ENCODE measurements at places on chromosomes 16 and 17. TPM values are rescaled to one million over a fixed set of nuclear protein-coding genes. Genes with fewer than 3 reads are reported as not detected.

The TIGD7 gene
- total RNA-seq: not detected

The SYNGR3 gene
- 2.3 TPM for total RNA-seq

The C17orf67 gene
- total RNA-seq: 1.7 TPM

- DNase-seq: no peak
These were observed 793 bp upstream of the IRX3 start for GRCh38 chr16:54287131-54288029.

GRCh38 chr17:59298521-59298920 is 32.9 kb upstream of the YPEL2 start:
- no peak for DNase-seq

DNA sequence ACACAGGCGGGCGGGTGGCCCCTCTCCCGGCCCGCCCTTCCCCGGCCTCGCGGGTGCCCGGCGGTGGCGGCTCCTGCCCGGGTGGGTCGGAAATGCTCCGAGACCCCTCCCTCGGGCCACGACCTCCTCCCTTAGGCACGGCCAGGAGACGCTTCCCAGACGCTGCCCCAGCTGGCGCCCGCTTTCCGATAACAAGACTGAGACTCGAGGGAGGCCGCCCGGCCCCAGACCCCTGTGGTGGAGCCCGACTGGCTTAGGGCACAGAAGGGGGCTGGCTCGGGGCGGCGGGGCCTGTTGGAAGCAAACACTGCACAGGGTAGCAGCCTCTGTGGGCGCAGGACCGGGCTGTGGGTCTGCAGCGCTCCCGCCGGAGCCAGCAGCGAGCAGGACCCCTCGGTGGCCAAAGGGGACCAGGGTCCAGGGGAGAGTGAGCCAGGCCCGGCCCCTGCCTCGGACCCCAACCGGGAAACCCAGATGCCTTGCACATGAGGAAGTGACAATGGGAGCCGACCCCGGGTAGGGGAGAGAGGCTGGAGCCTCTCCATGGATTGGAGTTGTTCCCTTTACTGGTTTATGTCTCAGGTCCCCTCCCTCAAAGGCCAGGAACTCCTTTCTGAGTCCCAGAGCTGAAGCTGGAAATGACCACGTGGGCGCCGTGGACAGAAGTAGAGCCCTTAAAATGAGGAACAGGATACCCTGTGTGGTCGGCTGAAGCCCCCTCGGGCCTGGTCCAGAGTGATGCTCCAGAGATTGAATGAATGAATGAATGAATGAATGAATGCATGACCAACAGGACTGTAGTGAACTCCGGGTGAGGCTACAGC is 19.8 kb upstream of the ADCY7 start:
- DNase-seq: no peak

DNA sequence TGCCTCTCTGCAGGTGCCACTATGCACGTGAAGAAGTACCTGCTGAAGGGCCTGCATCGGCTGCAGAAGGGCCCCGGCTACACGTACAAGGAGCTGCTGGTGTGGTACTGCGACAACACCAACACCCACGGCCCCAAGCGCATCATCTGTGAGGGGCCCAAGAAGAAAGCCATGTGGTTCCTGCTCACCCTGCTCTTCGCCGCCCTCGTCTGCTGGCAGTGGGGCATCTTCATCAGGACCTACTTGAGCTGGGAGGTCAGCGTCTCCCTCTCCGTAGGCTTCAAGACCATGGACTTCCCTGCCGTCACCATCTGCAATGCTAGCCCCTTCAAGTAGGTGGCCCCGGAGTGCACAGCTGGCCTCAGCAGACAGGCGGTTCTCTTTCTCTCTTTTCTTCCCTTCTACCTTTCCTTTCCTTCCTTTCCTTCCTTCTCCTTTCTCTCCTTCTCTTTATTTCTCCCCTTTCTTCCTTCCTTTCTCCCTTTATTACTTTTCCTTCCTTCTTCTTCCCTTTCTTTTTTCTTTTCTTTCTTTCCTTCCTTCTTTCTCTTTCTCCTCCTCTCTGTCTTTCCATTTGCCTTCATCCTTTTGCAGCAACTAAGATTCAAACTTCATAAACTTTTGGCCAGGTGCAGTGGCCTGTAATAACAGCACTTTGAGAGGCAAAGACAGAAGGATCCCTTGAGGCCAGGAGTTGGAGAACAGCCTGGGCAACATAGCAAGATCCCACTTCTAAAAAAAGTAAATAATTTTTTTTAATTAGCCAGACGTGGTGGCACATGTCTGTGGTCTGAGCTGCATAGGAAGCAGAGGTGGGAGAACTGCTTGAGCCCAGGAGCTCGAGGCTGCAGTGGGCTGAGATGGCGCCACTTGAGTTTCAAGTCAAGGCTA is 46.7 kb downstream of the SCNN1B start:
- no peak for DNase-seq

The SLC6A2 gene
- total RNA-seq: not detected

The KCTD11 gene
- total RNA-seq: 6.2 TPM

DNA sequence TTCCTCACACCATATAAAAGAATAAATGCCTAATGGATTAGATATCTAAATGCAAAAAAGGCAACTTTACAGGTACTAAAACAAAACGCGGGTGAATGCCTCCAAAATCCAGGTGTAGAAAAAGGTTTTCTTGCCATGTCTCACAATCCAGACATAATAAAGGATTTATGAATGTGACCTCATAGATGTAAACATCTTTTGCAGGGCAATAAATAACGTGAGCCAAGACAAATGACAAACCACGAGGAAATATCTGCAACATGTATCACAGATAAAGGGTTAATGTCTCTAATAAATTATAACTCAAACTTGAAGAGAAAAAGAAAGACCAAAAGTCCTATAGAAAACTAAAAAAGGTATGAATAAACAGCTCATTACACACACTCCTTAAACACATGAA is 180.7 kb downstream of the PARN start:
- no peak for DNase-seq

The TBC1D3 gene
- total RNA-seq: not detected

The NPW gene
- total RNA-seq: 0.91 TPM

The TPSAB1 gene
- not detected for total RNA-seq

The SLC12A3 gene
- total RNA-seq: not detected

The CNTNAP1 gene
- total RNA-seq: 0.08 TPM

DNA sequence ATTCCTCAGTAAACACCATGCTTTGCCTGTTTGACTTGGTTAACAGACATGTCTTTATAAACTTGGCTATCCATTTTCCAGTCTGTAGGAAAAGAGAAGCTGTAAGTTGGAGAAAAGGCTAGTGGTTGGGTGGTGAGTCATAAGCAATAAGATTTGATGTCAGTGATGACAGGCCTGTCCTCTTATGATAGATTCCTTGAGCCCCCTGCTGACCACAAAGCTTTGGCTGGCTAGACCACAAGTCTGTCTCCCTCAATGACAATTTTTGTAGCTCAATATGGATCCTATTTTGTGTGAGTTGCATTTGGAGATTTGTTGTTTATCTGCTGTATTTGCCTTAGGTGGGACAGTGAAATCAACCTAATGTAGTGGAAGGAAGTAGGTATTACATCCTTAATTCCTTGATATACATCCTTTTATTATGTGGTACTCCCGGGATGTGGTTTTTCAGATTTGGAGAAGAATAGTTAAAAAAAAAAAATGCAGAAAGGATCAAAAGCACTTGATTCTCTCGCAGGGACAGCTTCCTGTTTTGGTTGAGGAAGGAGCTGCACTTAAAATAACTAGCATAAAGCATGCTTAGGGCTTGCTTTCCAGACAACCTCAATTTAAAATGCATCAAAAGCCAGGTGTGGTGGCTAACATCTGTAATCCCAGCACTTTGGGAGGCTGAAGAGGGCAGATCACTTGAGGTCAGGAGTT is 67.4 kb downstream of the SIAH1 start:
- DNase-seq: peak; percentile 25

DNA sequence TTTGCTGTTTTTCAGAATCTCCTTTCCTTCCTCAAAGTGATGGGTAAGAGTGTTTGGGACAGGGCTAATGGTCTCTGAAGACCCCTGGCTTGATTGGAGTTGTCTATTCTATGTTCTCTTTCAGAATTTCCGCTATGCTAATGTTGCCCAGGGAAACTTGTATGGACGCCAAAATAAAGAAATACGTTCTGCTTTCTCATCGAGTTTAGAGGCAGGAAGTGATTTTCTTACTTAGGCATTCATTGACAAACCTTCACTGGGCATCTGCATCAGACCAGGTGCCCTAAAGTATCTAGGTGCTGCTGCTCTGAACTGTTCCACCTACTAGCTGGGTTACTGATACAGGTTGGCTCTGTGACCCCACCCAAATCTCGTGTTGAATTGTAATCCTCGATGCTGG is 787.9 kb upstream of the EEF2KMT start:
- DNase-seq: no peak

DNA sequence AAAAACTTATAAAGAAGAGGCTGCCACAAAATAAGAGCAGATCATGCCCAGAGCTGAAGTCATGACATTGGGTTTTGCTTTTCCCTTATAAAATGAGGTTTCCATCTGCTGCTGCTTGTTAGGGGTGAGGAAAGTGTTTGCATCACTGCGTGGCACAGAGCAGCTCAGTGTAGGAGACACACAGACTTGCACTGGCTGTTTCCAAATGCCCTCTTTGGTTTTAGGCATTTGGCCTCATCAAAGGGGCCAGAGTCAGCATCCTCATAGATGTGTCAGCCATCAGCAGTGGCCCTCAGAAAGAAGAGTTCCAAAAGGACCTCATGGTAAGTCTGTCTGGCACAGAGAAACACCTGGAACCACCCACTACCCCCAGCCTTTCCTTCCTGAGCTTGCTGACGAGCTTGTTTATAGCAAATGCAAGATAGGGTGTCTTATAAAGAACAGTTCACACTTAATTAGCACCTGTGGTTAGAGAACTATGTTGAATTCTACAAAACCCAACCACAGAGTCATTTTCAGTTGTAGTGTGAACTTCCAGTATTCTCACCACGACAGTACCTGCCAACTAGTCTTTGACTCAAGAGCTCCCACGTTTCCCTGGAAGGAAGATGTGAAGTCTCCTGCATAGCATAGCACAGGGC is 17.0 kb downstream of the VWA3A start:
- no peak for DNase-seq

DNA sequence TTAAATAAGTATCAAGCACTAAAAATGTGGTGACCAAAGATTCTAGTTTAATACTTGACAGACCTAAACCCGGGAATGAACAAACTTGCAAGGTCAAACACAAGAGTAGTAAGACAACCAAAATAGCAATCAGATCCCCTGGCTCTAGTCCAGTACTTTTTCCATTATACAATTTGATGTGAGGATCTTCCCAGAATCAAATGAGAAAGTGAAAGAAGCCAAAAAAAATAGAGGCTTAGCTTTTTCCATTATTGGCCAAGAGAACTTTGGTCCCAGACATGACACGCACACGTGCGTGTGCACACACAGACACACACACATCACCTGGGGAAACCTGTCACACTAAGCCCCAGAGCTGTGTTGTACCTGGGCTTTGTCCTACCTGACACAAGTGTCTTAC is 300.6 kb upstream of the CDH5 start:
- no peak for DNase-seq

DNA sequence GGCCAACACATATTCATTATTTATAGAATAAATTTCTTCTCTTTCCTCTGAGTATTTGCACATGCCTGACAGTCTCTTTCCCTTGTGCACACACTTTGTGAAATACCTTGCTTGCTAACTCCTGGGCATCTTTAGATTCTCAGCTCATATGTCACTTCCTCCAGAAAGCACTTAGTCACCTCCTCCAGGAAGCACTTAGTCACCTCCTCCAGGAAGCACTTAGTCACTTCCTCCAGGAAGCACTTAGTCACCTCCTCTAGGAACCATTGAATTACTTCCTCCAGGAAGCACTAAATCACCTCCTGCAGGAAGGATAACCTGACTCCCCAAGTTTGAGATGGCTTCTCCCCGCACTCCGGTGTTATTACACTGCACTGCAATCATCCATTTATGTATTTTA is 462.5 kb upstream of the EEF2KMT start:
- DNase-seq: peak; percentile 1

DNA sequence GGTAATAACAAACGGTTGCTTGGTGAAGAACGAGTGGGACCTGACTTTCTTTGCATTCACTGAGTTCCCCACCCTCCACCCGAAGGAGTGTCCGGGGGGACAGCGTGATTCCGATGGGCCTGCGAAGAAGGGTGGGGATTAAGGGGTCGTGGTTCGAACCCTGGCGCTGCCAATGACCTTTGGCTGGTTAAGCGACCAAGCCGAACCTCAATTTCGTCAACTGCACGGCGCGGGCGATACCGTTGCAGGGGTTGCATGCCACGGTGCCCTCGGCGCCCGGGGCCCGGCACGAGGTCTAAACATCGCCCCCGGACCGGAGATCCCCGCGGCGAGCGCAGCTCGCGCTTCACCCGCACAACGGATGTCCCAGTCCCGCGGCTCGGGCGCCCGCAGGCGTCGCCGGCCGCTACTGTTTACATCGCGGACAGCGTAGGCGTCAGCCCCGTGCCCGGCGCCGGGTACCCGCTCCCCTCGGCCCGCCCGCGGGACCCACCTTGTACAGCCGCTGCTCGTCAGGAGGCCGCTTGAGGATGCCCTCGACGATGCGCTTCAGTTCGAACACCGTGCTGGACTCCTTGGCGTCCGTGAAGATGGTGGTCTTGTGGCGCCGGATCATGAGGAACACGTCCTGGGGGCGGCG is 460 bp downstream of the ELOB start:
- no peak for DNase-seq

The FBXO39 gene
- not detected for total RNA-seq

The TBC1D3K gene
- total RNA-seq: not detected

GRCh38 chr16:66476328-66477027 is 49.4 kb downstream of the BEAN1 start:
- peak; percentile 22 for DNase-seq

The E4F1 gene
- 83.8 TPM for total RNA-seq

DNA sequence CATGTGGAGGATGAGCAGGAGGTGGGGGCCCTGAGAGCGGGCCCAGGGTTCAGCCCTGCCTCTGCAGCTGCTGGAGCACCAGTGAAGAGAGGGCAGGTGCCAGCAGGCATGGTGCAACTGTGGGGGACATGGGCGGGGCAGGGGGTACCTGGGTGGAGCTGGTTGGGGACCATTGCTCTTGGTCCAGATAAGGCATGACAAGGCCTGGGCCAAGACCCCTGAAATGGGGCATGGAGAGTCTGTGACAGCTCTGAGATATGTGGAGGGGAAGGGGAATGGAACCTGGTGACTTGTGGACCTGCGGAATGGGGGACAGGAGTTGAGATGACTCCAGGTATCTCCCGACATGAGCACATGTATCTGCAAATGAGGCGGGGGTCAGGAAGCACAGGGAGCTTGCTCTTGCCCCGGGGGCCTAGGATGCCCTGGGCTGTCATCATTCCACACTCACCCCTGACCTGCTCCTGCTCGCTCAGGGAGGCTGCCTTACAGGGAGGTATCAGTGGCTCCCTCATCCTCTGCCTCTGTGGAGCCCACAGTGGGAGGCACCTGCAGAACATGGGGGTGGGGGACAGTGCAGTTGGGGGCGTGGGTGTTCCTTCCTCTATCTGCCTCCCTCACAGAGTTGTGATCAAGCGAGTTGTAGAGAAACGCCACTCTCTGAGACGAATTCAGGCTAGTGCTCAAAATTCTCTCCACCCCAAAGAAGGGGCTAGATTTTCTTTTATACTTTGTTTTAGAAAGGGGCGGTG is 40.2 kb downstream of the TMEM235 start:
- no peak for DNase-seq

The CTRB1 gene
- total RNA-seq: not detected
